ENCODE measurements at places on chromosomes 6 and 20.

DNA sequence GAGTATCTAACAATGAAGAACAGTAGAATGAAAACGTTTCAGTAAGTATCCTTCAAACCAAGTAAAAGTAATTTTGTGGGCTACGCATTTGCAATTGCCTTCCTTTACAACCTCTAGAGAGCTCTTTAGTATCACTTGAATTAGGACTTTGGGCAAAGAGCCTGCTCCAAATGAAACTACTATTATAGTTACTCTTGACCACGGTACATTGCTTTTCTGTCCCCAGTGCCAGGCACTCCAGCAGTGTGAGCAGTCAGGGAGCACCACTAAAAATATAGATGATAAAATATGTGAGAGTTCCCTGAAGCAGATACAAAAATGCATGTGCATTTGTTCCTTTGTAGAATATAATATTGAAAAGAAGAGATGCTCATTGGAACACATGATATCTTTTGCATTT, 450.1 kb upstream of the MANEA start:
- DNase-seq: no peak

GRCh38 chr6:17730078-17730704, 23.5 kb upstream of the NUP153 start:
- no peak for DNase-seq

DNA sequence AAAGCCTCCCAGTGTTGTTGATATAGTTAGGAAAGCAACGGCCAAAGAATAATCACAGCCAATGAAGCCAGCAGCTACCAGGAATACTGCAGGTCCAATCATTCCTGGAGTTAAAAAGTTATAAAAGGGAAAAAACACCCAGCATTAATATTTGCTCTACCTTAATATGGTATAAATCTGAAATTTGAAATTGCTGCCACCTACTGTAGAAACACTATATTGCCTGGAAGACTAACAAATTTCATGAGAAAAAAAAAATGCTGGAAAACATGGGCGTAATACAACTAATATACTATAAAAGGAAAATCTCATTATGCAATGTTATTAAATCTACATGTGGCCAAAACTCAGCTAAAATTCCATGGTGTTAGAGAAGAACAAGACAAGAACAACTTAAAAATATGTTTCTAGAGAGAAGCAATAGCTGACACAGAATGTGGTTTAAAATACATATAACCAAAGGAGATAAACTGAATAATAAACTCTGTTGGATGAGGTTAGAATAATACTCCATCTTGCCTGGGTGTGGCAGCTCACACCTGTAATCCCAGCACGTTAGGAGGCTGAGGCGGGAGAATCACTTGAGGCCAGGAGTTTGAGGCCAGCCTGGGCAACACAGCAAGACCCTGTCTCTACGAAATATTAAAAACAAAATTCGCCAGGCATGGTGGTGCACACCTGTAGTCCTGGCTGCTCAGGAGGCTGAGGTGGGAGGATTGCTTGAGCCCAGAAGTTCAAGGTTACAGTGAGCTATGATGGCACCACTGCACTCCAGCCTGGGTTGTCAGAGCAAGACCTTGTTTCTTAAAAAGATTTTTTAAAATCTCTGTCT, 43.1 kb downstream of the SLC17A5 start:
- no peak for DNase-seq

GRCh38 chr20:37864298-37864697, 38.6 kb upstream of the VSTM2L start:
- DNase-seq: peak; percentile 86

DNA sequence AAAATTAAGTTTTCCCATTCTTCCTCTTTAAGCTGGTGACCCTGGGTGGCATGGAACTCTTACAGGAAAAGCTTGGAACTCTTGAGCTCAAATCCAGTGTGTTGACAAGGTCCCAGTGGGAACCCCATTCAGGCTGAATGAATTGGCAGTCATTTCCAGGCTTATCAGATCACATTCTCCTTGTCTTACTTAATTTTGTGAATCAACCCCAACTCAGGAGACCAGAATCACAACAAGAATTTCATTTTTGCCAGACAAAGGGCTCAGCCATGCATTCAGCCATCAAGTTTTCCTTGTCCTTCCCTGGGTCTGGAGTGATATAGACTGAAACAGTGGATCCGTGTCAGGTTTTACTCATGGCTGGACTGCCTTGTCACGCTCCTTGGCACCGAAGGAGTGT, 92.1 kb upstream of the EEF1E1 start:
- no peak for DNase-seq

Measured in SK-N-MC (cell line).